ENCODE measurements at places on chromosomes 5 and 9. TPM values are rescaled to one million over a fixed set of nuclear protein-coding genes. Genes with fewer than 3 reads are reported as not detected.

- no peak for DNase-seq
These were observed 4.0 kb upstream of the PLAC8L1 start for GRCh38 chr5:146109379-146109778.

GRCh38 chr5:60598424-60598823 is 101.5 kb downstream of the DEPDC1B start:
- DNase-seq: no peak

GRCh38 chr5:16169550-16169949 is 10.0 kb downstream of the MARCHF11 start:
- no peak for DNase-seq

- DNase-seq: no peak
These were observed 367.9 kb upstream of the SGCD start for GRCh38 chr5:155959082-155959481.

GRCh38 chr5:97528941-97529340 is 345.9 kb upstream of the RIOK2 start:
- DNase-seq: no peak

DMRTA1 gene
- polyA plus RNA-seq: 2.0 TPM

SLC4A9 gene
- 23.9 TPM for polyA plus RNA-seq

DNA sequence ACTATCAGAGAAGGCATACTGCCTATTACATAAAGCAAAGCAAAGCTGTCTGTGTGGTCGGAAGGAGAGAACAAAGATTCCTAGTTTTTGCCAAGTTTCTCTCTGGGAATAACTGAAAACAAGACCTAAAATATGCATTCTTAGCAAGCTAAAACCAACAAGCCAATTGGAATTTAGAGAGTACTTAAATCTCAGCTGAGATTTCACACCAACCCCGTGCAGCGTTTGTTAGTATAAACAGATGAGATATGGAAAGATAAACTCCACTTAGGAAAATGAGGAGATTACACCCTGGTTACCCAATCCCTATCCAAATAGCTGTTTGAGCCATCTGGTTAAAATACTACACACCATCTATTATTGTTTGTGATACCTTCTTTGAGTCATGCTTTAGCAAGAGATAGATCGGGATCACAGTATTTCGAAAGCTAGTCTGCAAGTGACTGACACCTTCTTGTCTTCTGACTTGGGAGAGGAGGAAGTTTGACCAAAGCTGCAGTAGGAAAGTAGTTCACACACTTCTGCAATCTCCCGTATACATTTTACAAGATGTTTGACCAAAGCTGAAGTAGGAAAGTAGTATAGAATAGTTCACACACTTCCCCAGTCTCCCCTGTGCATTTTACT is 18.2 kb downstream of the FAF2 start:
- no peak for DNase-seq

- no peak for DNase-seq
These were observed 8.3 kb downstream of the DIMT1 start for GRCh38 chr5:62395210-62395950.

DNA sequence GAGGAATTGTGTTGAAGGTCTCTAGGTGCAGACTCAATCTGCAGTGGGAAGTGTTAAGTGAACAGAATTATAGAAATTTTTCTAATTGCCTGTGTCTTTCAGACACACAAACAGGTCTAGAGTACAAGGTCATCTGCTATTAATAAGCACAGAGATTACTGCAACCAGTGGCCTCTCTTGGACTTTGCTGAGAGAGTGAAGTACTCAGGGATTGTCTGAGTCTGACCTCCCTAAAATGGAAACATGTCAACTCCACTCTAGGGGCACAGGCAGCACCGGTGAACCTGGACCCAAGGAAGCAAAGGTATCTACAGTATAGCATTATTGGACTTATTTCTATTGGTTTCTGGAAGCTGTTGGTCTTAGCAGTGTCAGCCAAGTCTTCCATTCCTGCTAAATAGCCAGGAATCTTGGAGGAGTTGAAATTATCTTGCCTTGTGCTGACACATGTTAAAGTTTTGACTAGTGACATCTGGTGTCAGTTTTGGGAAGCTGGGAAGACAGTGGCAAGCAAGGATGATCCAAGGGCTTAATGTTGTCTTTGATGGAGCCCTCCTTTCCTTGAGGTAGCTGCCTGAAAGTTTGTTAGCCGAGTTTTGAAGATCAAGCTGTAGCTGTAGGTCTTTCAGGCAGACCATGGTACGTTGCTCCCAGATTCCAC is 61.1 kb upstream of the NMUR2 start:
- no peak for DNase-seq

MYMK gene
- not detected for polyA plus RNA-seq

DNA sequence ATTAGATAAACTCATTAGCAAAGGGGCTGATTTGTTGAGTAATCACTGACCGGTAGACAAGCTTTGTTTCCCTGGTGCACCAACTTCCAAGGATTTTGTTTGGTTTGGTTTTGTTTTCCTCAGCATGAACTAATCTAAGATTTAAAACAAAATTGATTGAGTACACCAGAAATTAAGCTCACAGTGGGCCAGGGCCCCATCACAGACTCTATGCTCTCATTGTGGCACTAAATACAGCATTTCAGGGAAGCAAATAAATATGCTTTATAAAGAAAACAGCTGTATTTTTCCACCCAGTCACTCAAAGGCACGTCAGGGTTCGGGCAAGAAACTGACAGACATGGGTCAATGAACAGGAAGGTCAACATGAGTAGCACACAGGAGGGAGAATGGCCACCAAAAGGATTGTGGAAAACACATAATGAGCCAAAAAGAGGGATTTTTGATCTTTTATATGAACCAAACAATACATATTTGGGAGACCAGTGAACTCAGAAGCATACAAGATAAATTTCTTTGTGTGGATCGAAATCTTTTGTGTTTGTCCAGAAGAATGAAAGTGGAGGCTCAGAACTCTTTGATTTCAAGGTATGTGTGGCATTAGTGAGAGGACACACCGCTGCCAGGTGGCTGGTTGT is 8.8 kb downstream of the CFAP77 start:
- no peak for DNase-seq

PPP2R2B gene
- 15.0 TPM for polyA plus RNA-seq

GRCh38 chr5:81779916-81780266 is 29.0 kb upstream of the SSBP2 start:
- no peak for DNase-seq

C1QTNF2 gene
- 0.98 TPM for polyA plus RNA-seq

HMGCR gene
- polyA plus RNA-seq: 86.2 TPM

GRCh38 chr5:80976985-80977384 is 16.8 kb downstream of the RASGRF2 start:
- DNase-seq: no peak

DNA sequence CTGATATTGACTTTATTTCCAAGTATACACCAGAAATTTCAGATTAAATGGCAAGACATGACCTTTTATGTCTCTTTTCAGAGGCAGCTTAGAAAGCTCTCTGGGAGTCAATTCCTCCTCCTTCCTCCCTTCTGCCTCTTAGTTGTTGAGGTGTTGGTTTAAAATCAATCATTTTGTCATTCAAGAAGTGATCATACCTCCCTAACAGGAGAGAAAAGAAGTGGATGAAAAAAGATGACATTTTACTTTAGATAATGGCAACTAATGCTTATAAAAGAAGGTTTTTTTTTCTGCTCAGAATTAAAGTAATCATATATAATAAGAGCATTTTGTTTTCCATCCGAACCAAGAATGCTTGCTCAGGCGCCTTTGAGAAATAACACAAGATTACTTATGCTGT is 448.7 kb downstream of the CTNND2 start:
- DNase-seq: no peak

SLCO6A1 gene
- not detected for polyA plus RNA-seq

DNA sequence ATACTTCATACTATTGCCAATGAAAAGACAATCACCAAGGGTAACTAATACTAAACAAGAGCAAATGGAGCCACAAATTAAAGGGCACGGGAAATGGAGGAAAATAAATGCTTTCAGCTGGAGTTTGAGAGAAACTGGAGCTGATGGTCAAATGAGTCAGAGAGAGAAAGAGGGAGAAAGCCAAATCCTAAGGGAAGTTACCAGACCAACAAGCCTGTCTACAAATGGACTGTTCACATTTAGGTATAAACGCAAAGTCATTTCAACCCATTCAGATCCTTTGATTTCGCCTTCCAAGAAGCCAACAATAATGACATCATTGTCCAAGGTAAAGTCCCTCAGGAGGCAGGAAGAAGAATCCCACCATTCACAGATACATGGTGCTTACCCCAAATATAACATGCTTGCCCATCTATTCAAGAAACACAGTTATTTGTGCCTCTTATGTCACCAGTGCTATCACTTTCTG is 351.8 kb downstream of the RAB3C start:
- DNase-seq: no peak

DNA sequence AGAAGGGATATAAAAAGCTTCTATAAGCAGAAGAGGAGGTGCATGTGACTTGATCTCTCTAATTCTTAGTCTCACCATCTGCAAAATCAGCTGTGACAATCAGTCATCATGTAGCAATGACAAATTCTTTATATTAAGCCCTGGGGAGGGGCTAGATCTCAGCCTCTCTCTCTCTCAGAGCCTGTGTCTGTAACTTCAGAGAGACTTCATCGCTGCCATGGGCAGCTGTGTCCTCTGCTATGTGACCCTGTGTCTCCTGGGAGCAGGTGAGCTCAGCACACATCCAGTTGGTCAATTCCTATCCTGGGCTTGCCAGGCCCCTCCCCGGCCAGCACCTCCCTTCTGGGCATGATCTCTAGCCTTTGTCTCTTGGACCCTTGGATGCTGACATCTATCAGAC is 109.6 kb downstream of the ANKRD18B start:
- no peak for DNase-seq

GRCh38 chr5:96871027-96871399 is 5.3 kb upstream of the ERAP2 start:
- no peak for DNase-seq

DNA sequence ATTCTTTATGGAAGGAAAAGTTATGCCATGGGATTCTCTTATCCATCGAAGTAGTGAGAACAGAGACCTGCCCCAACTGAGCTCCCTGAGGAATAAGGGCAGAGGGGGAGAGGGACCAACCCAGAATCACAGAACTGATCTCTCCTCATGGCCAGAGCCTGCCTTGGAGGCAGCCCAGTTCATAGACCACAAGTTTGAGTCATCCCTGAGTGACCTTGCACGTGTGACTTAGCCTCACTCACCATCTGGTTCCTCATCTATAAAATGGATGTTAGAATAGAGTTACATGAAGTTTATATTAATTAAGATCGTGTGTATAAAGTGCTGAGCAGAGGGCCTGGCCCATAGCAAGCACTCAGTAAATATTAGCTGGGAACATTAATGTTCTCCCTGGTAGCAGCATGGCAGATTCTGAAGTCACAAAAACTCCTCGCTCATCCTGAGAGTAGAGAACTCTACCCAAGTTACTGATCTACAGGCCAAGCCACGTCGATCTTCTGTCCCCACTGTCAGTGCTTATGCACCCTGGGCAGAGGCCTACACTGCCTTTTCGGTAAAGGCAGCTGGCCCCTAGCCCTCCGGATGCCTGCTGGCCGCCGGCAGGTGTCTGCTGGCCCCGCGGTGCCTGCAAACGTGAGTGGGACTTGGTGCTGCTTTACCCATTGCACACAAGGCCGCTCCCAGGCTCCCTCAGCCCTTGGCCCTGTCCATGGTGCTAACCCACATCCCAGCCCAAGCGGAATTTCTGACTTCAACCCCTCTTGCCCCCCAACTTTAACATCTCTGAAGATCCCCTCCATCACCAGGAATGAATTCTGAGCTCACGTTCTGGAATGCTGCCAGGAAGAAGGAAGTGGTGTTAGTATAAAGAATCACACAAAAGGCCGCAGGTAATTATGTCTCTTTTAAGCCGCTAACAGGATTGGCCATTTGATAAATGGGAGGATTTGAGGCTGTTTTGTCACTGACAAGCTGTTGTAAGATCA is 61.1 kb upstream of the ARAP3 start:
- DNase-seq: peak; percentile 63

DNA sequence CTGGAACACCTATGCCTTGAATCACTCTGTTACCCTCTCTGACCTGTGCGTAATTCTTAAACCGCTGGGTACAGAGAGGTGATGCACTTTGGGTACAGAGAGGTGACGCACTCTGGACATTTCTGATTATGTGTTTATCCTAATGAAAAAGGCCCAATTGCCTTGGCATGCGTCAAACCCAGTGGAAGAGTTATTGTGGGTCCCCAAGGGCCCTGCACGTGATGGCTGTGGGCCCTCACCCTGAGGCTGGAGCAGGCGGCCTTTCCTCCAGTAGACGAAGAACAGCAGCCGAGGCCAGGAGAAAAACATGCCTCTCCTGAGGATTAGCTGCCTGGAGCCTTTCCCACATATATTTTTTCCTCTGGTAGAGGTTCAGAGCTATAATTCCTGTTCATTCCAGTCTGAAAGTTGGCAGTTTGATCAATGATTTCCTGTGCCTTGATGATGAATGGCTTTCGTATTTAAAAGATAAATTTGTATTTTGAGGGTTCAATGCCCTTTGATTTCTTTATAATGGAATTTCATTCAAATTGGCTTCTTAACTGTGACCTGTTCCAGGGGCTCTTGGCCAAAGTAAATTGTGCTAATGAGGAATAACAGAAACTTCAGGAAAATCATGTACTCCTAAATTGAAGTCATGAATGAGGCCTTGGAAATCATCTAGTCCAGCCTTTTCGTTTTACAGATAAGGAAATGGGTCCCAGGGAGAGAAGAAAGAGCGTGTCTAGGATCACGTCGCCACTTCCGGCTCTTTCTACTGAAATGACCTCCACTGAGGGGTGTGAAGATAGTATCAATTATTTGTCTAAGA is 22.8 kb downstream of the ACER2 start:
- DNase-seq: peak; percentile 58

DNA sequence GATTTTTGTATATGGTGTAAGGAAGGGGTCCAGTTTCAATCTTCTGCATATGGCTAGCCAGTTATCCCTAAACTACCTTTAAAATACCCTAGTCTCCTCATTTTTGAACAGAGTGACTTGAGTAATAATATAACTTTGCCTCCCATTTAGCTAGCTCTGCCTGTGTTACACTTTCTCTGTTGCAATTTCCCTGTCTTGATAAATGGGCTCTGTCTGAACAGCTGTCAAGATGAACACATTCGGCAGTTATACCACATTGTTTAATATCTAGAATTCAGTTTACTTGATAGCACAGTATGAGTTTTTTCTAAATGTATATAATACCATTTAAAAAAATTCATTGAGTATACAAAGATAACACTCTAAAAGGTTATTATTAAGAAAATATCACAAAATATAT is 562.9 kb upstream of the FTMT start:
- no peak for DNase-seq

DNA sequence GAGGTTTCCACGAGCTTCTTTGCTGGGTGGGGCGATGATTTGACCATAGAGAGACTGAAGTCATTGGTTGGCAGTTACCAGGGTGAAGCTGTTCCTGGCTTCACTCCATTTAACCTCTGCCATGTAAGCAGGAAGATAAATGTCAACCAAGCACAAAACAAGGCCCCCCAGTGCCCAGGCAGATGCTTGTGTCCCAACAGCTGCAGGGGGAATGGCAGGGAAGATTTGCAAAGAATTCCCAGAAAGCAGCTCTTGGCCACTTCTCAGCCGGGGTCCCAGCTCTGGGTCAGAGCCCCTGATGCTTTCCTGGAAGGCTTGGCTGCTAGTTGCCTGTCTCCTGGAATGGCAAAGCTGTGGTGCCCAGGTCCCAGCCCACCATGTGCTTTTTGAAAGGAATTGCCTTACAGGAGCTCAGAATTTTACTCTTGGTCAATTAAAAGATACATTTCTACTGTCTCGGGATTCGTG is 383.4 kb downstream of the ENC1 start:
- DNase-seq: no peak
